ENCODE measurements at places on chromosomes 2 and 18.

GRCh38 chr18:47754311-47755101, 176.0 kb downstream of the SMAD2 start:
- DNase-seq = no peak

DNA sequence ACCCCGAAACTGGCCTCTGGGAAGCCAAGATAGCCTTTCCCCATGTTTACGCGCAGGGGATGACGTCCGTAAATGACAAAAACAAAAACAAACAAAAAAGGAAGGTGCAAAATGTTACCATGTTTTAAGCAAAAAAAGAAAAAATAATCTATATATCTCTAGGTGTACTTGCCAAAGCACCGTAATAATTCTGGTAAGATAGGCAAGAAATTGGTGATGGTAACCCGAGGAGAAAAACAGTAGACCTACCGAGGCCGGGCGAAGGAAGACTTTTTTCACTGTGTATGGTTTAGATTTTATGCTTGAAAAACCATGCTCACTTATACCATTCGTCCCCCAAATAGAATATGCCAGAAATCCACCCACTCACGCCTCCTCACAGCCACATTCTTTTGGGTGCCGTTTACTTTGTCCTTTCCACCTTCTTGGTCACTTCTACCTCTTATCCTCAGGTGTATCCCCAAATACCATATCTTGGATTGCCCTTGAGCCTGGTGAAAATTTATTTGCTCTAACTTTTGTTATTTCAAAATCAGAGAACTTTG, 8.0 kb downstream of the GATA6 start:
- DNase-seq = no peak

- DNase-seq = no peak
These were observed 4.7 kb downstream of the FMNL2 start for GRCh38 chr2:152339556-152340286.

DNA sequence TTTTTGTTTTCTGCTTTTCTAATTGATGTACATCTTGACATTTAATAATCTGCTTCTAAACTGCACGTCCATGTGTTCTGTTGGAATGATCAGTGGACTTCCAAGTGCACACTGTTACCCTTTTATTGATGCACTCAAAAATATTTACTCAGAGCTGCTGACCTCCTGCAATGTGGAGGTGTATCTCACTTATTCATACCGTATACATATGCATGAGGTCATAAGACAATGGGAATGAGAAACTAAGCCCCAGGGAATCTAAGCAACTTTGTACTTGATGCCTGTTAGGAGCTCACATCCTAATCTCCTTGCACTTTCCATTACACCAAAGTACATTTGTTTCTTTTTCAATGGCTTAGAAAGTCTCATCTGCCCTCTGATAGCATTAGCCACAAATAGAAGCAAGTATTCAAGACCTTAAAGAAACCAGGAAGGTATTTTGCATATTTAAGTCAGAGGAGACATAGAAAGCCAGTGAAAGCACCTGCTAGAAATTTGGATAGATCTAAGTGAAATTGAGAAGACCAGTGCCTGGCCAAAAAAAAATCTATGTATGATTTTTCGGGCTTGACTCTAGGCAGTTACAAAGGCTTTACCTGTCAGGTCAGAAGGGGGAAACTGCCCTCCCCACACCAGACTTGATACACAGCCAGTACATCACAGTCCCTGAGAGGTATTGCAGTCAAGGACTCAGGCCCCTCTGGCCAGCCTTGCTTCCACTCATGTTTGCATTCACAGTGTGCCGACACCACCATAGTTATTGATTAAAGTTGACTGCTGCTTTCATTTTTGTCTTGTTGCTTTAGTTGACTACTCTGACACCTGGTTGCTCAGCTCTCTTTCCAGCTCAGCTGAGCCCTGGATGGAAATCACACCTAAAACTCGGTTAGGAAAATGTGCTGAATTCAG, 391.7 kb upstream of the CYRIA start:
- DNase-seq = no peak

DNA sequence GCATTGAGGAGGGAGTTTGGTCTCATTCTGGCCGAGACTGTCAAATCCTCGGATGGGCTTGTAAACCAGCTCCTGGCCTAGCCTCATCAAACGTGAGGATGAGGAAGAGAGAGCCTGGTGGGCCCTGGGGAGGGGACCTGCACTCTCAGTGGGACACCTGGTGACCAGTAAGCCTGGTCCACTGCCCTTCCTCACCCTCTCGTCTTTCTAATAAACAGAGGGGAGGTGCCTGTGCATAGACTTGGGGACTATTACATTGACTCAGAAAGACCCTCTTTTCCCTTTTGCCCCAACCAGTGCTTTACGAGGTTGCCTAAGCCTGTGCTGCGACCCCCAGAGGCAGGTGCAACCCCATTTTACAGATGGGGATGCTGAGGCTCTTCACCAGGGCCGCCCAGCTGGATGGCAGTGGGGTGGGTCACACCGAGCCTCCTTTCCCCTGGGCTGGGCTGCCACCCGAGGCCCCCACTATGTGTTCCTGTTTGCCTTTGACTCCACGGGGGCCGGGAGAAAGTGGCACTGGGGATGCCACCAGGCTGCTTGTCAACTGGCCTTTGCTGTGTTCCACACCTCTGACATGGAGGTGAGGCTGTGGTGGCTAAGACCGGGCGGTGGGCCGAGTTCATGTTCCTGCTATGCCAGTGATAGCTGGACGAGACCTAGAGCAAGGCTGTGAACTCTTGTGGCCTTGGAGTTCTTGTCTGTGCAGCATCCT, 85.9 kb downstream of the GLI2 start:
- DNase-seq = no peak

GRCh38 chr2:181169503-181169902, 189.1 kb downstream of the UBE2E3 start:
- no peak for DNase-seq

DNA sequence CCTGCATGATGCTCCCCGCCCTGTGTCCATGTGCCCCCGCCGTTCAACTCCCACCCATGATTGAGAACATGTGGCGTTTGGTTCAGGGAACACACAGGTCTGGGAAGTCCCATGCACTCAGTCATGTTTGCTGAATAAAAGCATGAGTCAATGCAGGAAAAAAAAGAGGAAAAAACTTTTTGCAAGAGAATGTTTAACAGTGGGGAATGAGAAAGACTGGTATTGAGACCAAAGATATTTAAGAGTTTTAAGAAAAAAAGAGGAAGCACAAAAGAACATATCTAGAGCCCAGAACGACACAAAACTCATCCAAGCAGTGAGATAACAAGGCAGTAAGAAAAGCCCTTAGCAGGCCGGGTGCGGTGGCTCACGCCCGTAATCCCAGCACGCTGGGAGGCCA, 279.2 kb upstream of the THSD7B start:
- no peak for DNase-seq

DNA sequence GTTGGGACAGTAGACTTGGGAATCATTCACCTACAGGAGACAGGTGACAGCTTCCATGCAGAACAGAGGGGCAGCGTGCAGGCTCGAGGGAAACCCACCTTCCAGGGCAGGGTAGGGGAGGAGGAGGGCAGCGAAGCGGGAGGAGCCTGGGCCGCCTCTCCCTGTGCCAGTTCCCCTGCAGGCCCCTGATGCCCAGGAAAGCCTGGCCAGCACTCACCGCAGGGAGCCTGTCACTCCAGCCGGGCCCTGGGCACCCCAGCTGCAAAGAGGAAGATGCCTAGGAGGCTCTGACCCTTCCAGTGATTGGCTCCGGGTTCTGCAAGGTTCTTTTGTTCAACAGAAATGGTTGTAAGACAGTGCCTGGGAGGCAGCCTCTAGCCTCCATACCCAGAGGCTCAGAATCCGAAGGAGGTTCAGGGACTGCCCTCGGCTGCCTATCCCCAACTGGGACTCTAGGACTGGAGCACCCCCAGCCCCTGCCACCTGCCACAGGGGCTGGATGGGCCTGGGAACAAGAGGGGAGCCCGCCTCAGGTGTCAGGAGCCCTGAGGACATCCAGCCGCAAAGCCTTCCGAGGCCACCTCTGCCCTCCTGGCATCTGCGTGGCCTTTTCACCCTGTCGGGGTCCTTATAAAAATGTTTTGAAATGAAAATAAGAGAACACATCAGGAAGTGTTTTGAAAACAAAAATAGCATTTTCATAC, 103.2 kb downstream of the PTGR3 start:
- no peak for DNase-seq

DNA sequence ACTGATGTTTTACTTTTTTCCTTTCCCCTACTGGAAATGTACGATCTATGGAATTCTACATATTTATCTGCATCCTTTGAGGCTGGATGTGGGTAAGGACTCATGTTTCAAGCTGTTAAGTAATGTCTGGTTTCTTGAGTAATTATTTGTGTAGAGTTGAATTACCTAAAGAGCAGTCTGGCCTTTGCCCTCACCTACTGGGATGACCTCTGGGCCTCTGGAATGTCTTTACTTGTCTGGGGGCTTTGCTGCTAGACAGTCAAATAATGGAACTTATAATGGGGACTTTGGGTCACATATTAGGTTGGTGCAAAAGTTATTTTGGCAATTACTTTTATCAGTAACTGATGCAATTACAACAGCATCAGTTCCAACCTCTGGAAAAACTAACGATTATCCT, 244.7 kb downstream of the CCDC178 start:
- DNase-seq = no peak

- DNase-seq = no peak
These were observed 44.2 kb upstream of the HS6ST1 start for GRCh38 chr2:128362889-128363228.

DNA sequence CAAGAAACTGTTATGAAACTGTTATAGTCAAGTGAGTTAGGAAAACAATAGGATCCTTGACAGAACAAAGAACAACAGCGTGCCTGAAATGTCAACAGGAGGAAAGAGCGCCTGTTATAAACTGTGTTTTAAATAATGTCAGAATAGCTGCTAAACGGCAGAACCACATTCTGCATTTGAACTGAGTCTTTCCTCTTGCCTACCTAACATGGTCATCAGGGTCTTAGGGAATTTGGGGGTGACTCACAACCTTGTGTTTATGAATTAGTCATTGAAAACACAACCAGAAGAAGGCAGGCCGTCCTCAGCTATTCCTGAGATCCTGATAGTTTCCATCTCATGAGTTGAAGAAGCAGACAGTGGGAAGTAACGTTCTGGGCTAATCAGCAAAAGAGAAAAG, 222.0 kb upstream of the FN1 start:
- no peak for DNase-seq

DNA sequence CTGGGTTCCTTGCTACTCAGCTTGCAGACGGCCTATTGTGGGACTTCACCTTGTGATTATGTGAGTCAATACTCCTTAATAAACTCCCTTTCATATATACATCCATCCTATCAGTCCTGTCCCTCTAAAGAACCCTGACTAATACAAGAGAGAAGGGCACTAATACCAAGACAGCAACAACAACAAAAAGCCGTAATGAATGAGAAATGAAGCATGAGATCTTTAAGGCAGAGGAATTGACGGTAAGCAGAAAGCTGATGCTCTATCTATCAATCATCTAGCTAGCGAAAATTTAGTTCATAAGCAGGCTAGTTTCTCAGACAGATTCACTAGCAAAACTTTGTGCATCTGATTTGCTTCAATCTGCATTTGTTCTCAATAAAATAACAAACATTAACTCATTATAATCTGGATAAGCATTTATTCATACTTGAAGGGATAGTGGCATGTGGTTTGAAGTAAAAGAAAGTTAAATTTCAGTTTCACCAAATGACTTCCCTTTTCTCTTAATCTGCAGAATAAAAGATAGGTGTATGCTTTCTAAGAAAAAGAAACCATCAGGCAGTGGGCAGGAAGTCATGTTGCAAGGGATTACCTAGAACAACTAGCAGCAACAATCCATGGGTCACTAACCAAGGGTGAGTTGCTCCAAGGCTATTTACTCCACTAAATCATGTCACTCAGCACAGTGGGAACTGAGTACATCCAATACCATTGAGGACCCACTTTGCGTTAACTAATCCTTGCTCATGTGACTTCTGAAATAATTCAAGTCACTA, 376.5 kb downstream of the TMEM182 start:
- DNase-seq = no peak

GRCh38 chr2:189076572-189076971, 102.4 kb downstream of the COL3A1 start:
- no peak for DNase-seq

DNA sequence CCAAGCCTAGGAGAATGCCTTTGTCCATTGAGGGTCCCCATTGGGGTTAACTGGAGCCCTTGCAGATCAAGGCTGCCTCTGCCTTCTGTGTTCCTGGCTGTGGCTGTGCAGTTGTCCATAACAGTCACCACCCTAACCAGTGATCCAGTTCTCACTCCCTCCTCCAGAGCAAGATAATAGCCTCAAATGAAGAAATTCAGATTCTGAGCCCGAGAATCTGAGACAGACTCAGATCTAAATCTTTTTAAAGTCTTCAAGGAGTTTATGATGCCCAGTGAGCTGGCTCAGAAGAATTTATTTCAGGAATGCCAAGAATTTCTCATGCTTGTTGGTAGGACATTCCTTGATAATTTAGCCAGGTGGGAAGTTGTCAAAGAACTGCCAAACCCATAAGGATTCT, 44.3 kb upstream of the RAB6C start:
- DNase-seq = no peak

DNA sequence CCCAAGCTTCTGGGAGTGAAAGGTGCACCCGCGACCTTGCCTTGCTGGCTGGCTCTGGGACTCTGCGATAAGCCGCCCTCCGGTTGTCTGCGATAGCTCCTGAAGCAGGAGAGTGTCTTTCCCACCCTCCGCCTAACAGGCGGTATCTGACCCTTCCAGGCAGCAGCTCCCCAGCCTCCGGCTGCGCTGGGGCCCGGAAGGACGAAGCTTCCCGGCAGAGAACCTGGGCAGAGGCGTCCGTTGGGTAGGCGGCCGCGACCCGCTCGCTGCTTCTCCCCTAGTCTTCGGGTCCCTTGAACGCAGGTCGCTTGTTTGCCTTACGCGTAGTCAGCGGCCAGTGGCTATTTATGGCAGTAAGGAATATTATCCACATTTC, 446 bp upstream of the RHBDD1 start:
- DNase-seq = no peak

DNA sequence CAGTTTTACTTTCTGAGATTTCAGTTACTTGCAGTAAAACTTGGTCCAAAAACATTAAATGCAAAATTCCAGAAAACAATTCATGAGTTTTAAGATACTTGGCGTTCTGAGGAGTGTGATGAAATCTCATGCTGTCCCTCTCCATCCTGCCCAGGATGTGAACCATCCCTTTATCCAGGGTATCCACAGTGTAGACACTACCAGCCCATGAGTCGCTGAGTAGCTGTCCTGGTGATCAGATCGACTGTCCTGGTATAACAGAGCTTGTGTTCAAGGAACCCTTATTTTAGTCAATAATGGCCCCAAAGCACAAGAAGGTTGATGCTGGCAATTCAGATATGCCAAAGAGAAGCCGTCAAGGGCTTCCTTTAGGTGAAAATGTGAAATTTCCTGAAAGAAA, 3.2 kb downstream of the SP100 start:
- DNase-seq = no peak

GRCh38 chr2:7044253-7045250, 127.3 kb downstream of the RNF144A start:
- DNase-seq = peak; percentile 40

All from activated CD4-positive, alpha-beta T cell treated with anti-CD3 and anti-CD28 coated beads for 1 hour (primary cell).